ENCODE measurements at places on chromosomes 1 and 21.

- no peak for DNase-seq
Measured at GRCh38 chr1:87669674-87670073, 341.0 kb downstream of the LMO4 start.

- no peak for DNase-seq
Measured at GRCh38 chr21:42007356-42007940, 2.7 kb downstream of the ZBTB21 start.

- no peak for DNase-seq
Measured at GRCh38 chr1:245126530-245126929, 28.3 kb upstream of the KIF26B start.

GRCh38 chr1:245605480-245606156 lies 450.8 kb downstream of the KIF26B start:
- no peak for DNase-seq

GRCh38 chr1:81834268-81834667 lies 33.5 kb downstream of the ADGRL2 start:
- DNase-seq, result no peak

DNA sequence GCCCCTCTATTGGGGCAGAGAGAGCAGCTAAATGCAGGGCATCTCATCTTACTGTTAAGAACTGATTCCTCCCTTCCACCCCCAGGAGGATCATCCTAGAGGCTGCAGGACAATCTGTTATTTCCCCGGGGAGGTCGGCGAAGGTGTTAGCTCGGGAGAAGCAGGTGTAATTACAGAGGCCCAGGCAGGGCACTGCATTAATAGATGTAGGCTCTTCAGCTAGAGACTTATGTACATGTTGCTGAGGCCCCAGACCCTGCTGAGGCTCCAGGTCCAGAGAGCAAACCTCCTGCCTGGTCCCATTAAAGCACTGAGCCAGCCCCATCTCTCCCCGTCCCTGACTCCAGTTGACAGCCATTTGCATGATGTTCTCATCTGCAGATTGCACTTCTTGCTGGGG lies 320.3 kb upstream of the VAMP3 start:
- no peak for DNase-seq

GRCh38 chr1:238329671-238330070 lies 438.9 kb upstream of the ZP4 start:
- no peak for DNase-seq

- no peak for DNase-seq
Measured at GRCh38 chr1:44411861-44412260, 6.8 kb downstream of the RNF220 start.

DNA sequence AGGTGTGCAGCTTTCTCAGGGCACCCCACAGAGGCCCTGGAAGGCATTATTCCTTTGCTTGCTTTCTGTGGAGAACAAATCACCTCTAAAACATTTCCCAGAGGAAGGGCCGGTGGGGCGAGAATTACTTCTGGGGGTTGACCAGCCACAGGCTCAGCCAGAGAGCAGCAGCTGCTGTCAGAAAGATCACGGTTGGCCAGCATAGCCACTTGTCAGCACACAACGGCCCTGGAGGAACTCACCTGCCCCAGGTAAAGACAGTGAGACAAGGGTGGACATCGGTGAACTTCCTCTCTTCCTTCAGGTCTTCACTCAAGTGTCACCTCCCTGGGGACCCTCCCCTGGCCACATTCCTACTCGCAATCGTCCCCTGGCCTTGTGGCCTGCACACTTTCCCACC lies 69.5 kb upstream of the CLDN14 start:
- peak; percentile 2 for DNase-seq

DNA sequence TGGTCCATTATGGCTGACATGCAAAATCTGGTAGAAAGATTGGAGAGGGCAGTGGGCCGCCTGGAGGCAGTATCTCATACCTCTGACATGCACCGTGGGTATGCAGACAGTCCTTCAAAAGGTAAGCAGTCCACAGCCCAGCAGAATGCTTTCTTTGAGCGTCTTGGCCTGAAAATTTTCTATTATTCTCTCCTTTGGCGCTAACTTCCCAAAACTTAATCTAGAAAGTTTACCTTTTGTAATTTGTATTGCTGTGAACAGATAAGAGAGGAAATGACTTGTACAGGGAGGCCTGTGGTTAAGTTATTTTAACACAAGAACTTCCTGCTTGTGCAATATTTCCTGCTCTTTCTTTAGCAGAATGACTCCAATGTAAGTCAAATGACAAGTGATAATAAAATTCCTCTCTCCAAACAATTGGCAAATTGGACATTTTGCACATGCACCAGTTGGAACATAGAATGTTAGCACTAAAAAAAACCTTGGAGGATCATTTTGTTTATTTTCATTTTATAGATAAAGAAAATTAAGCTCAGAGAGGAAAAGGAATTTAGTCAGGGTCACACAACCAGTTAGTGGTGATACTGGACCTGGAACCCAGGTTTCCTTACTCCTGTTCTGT lies 18.9 kb downstream of the CAP1 start:
- DNase-seq, result peak; percentile 43

DNA sequence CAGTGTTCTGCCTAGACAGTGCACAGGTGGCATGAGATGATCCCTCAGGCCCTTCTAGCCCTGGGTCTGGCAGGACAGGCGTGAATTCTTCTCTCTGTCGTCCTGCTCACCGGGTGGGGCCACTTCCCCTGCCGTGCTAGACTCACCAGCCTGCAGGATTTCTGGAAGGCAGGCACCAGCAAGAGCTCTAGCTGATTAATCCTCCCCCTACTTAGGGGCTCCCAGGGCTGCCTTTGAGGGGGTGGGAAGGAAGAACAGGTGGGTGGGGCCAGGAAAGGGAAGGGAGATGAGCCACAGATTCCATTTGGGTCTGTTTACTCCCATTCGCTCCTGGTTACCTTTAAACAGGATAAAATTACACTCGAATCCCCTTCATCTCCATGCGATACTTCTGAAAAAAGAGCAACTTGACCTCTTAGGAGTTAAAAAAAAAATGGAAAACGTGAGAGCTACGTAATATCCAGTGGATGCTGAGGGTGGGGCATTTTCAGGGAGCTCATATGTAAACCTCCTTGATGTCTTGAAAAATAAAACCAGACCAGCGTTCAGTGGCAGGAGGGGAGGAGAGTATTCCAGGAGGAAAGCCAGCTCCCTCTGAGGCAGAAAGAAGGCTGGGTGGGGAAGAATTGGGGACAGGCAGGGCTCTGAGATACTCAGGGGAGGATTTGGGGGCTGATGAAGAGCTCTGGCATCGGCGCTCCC lies 665.5 kb downstream of the PTPRU start:
- no peak for DNase-seq

DNA sequence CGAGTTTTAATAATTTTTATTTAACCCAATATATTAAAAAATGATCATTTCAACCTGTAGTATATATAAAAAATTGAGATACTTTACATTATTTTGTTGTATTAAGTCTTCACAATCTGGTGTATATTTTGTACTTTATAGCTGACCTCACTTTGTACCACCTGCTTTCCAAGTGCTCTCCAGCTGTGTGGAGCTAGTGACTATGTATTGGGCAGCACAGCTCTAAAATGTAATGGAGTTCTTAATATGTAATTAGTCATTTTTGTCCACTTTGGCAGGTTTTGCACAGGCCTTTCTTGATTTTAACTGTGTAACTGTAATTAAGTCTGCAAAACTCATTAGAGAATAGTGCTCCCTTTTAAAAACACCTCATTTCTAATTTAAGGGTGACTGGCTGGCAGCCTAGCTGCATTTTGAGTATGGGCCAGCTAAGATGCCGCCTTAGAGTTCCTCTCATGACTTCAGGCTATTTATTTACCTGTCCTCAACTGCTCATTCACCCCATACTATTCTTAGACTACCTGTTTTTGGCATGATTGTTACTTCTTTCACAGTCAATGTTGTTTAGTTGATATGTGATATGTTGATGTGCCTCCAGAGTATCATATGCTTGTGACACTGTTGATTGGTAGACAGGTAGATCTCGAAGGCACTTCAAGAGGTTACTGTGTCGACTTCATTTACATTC lies 43.2 kb downstream of the ZYG11B start:
- DNase-seq, result no peak

GRCh38 chr1:4794020-4794780 lies 139.8 kb downstream of the AJAP1 start:
- DNase-seq, result no peak

GRCh38 chr1:182029379-182030331 lies 31.9 kb downstream of the ZNF648 start:
- DNase-seq, result peak; percentile 99

GRCh38 chr1:172776071-172776470 lies 117.2 kb downstream of the FASLG start:
- DNase-seq, result no peak

- no peak for DNase-seq
Measured at GRCh38 chr1:34683616-34684015, 71.2 kb upstream of the GJB5 start.

DNA sequence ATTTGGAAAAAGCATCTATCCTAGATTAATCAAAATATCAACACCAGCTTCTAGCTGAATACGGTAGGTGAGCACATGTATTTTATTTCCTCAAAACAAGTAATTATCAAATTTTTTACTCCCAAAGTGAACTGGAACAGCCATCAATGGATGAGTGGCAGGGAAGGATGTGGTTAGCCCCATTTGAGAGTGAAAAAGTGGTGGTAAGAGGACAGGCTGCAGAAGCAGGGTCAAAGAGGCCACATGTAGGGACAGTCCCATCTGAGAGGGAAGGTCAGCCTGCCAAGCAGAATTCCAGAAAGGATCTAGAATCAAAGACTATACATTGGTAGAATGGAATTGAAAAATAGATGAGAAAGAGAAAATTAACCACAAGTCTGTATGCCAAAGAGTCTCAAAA lies 163.8 kb downstream of the SMYD3 start:
- DNase-seq, result no peak

- DNase-seq, result no peak
Measured at GRCh38 chr1:156864796-156865195, 4.1 kb downstream of the NTRK1 start.

DNA sequence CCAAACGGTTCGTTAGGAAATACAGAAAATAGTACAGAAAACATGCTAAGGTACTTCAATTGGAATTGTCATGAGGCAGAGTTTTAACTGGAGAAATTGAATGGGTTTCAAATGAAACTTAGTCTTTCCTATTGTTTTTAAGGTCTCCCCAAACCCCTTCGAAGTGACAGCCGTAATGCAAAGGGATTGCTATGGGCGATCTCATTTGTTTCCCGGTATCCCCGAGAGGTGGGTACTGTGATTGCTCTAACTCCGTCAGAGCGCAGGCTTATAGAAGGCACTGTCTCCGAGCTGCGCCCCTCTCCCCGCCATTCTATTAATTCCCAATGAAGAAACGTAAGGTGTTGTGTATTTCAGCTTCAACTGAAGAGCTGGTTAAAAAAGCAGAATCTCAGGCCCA lies 22.0 kb upstream of the RNF187 start:
- DNase-seq, result no peak

DNA sequence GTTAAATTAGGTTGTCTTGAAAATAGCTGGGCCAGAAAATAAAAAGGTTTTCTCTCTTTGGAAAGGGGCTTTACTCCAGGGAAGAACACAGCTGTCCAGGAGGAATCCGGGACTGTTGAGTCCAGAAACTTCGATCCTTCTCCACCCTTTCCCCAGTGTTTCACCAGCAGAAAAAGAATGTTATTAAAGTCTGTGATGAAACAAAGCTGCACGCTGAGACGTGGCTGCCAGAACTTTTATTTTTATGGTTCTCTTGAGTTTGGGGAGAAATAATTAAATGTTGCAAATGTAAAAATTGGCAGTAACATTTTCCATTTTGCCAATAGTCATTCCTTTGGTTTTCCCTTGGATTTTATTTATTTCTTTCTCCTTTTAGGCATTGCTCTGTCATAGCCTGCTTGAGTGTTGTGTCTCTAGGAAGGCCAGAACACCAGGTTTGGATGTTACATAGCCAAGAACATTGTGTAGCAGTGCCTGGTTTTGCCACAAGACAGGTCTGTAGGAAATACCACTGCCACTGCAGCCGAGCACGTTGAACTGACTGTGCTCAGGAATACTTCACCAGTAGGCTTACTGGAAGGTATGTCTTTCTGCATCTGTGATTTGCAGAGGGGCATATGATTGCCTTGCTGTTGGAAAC lies 87.4 kb downstream of the ROR1 start:
- no peak for DNase-seq

- no peak for DNase-seq
Measured at GRCh38 chr1:203536980-203537455, 43.1 kb downstream of the OPTC start.

GRCh38 chr1:92817986-92818764 lies 13.7 kb upstream of the RPL5 start:
- DNase-seq, result no peak

- DNase-seq, result no peak
Measured at GRCh38 chr1:224751624-224752311, 135.7 kb downstream of the CNIH3 start.

GRCh38 chr1:18256282-18257235 lies 149.0 kb downstream of the IGSF21 start:
- DNase-seq, result peak; percentile 17

GRCh38 chr1:204093421-204093717 lies 20.5 kb downstream of the SOX13 start:
- DNase-seq, result peak; percentile 54

GRCh38 chr1:236148470-236148845 lies 6.1 kb downstream of the GPR137B start:
- DNase-seq, result no peak

GRCh38 chr1:22808676-22809483 lies 98.2 kb downstream of the EPHB2 start:
- DNase-seq, result peak; percentile 44

- DNase-seq, result no peak
Measured at GRCh38 chr1:184255560-184255959, 131.3 kb upstream of the C1orf21 start.

- no peak for DNase-seq
Measured at GRCh38 chr1:233356705-233356987, 29.1 kb downstream of the MAP3K21 start.

DNA sequence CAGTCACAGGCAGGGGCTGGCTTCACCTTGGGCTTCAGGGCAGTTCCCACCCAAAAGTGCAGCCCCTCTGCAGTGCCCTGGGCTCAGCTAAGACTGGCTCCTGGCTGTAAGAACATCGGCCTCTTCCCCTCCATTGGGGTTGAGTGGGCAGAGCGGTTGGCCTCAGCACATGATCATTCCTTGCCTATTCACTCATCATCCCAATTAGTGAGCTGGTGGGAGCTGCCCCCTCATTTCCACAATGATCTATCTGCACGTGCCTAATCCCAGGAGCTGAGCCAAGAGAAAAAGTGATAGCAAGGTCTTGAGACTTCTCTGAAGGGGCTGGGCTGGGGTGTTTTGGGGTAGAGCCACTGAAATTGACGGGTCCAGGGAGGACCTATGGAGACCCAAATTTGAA lies 133.6 kb downstream of the SYF2 start:
- DNase-seq, result no peak

- DNase-seq, result peak; percentile 79
Measured at GRCh38 chr1:183185941-183186490, at the start of gene LAMC2. LAMC2 (plus strand) TSS chr1:183186264; CDS start chr1:183186353, 89 bp downstream.

DNA sequence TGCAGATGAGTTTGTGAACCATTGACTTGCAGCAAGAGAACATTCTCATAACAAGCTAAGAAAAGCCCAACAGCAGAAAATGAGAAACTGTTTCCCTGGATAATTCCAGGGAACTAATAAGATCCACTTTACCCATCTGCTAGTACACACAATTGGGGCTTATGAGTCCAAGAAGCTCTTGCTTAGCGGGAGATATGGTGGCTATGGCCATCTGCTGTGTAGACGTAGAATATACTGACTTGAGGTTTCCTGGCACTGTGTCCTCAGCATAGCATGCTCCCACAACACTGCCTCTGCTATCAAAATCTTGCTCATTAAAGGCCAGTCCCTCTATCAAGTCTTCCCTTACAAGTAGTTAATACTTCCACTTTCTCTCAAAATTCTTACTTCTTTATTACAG lies 6.8 kb upstream of the RXRG start:
- DNase-seq, result no peak
